ENCODE measurements at places on chromosomes 7 and 10.
A peak's percentile ranks its signal among the peaks of the same experiment; 100 is the strongest.

DNA sequence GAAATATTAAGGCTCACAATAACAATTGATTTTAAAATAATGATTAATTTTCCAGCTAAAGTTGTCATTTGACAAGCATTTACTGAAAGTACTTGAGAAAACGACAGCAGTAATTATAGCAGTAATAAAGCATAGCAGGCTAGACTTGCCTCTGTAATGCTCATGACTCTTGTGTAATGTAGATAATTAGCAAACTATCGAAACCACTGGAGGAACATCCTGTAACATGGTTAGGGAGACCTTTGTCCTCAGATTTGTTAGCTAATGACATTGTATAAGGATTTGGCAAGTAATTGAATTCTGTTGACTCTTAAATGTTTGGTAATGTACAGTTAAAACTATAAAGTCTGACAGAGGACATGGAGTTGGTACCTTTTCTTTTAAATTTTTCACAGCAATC lies 24.8 kb downstream of the ARL4A start:
- no peak for DNase-seq

GRCh38 chr7:94529516-94529915 lies 19.9 kb downstream of the CASD1 start:
- no peak for DNase-seq

DNA sequence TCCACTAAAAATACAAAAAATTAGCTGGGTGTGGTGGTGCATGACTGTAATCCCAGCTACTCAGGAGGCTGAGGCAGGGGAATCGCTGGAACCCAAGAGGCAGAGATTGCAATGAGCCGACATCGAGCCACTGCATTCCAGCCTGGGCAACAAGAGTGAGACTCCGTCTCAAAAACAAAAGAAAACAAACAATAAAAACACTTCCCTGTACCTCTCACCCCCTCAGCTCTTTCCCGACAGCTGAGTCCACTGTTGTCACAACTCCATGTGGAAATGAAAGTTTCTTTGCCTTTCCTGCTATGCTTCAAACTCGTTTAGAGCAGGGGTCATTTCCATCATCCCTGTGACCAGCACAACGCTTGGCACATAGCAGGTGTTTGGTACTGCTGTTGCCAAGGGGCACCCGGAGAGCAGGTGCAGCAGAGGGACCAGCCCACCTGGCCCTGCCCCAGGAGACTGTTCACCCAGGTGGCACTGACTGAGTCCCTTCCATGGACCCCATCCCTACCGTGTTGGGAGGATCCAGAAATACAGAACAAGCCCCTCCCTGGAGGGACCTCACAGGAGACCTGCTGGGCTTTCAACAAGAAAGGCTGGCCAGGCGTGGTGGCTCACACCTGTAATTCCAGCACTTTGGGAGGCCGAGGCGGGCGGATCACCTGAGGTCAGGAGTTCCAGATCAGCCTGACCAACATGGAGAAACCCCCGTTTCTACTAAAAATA lies 4.9 kb downstream of the TMEM130 start:
- DNase-seq: no peak

GRCh38 chr7:28955718-28956607 lies 2.2 kb downstream of the TRIL start:
- DNase-seq: no peak

DNA sequence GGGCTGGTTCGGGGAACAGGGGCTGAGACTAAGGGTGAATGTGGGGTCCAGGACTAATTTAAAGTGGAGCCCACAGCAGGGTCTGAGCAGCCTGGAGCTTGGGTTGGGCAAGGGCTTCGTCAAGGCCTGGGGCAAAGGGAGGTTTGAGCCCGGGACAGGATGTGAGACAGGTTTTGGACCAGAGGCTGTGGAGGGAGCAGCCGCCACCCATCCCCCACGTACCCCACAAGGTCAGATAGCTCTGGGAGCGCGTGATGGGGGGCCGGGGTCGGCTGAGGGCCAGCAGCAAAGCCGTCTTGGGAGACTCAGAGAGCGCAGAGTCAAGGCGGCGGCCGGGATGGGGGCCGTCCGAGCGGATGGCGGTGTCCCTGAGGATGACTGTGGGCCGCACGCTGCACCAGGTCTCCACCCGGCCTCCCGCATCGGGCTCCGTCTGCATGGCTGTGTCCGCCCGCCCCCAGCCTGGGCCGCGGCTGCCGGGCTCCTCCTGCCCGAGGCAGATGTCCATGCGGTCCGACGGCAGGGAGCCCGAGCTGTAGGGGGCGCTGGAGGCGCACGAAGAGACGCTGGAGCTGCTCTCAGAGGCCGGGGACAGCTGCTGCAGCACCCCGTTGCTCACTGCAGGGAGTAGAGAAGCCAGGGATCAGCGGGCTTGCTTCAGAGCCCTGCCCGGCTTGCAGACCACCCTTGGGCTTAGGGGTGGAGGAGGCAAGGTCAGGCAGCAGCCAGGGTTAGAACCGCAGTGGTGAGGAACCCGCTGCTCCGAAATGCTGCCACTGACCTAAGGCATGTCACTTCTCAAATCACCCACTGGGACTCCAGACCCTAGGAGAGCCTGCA lies 12.1 kb downstream of the PDZD7 start:
- DNase-seq: peak; percentile 53

GRCh38 chr10:93469454-93469853 lies 12.7 kb downstream of the MYOF start:
- DNase-seq: no peak

DNA sequence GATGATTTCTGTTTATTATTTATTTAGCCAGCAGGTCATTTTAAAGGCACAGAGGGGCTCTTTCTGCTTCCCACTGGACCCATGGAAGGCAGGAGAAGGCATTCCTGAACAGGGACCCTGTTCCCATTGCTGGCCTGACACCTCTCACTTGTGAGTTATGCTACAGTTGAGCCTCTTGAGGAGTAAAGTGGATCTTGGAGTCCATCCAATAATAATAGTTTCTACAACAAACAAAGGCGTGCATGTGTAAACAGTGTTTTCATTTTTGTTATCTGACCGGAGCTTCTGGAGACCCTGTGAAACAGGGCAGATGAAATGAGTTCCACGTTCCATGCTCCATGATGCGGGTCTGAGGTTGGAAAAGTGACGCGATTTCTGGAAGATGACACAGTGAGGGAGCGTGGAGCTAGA lies 127.3 kb upstream of the HABP2 start:
- no peak for DNase-seq

GRCh38 chr10:132417257-132417910 lies 20.4 kb downstream of the PWWP2B start:
- no peak for DNase-seq

DNA sequence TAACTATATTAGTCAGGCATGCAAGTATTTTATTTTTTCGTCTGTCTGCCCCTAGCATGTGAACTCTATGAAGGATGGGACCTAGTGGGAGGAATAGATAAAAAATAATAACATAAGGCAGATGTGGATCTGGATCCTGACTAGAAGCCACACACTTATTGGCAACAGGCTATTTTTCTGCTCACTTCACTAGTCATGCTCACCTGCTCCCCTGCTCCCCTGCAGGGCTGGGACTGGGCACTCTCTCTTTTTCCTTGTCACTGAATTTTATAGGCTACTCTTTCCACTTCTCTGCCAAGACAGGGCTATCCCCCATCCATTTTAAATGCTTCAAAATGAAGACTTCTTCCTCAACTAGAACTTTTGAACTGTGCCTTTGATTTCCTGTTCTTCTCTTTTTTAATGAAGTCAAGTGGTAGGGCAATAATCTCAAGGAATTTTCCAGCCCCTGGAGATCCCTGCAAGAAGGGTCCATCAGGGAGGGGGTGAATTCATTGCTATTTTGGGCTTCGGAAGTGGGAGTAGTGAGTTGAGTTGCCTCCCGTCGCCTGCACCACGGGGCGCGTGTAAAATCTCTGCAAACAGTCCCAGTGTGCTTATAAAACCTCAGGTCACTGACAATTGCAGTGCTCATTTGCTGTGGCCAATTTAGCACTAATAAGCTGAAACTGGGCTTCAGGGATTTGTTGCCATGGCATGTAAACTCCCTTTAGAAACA lies 156.7 kb upstream of the NPVF start:
- no peak for DNase-seq

GRCh38 chr7:36309301-36309700 lies 80.4 kb upstream of the ANLN start:
- DNase-seq: no peak

GRCh38 chr10:75531571-75532031 lies 100.2 kb downstream of the LRMDA start:
- DNase-seq: no peak

DNA sequence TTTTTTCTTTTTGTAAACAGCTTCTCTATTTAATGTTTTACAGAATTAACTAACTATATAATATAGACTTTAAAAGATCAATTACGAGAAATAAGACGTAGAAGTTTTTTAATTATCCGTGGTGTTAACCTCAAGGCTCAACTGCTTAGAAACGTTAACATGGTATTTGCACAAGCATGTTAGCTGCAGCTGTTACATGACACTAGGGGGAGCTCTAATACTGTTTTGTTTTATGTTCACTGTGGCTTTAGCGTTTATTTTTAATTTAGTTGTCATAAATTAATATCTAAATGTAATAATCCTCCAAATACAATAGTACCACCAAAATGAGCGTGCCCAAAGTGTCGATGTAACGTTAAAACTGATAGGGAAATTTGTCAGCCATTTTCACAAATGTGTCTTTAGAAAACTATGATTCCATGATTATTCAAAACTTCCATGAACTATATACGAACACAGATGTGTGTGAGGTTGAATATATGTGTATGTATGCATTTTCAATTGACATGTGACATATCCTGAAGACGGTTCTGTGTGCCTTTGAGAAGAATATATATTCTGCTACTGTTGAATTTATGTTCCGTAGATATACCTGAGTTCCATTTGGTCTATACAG lies 828.8 kb upstream of the MBL2 start:
- DNase-seq: no peak

GRCh38 chr10:74967911-74968666 lies 141.7 kb downstream of the KAT6B start:
- no peak for DNase-seq

DNA sequence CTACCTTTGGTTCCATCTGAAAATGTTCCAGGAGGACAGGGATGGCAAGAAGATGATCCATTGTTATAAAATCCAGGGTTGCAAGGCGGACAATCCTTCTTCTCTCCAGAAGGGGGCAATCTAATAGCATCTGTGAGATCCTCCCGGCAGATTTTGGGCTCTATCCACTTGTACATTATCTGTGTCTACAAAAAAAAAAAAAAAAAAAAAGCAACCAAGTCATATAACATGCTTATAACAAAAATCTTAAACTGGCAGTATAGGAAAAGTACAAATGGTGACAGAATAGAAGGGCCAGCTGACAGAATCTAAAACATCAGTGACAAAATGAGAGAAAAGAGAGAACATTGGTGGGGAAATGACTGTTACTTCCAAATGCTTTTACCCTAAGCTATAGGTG lies 132.7 kb downstream of the ELAPOR2 start:
- DNase-seq: no peak

DNA sequence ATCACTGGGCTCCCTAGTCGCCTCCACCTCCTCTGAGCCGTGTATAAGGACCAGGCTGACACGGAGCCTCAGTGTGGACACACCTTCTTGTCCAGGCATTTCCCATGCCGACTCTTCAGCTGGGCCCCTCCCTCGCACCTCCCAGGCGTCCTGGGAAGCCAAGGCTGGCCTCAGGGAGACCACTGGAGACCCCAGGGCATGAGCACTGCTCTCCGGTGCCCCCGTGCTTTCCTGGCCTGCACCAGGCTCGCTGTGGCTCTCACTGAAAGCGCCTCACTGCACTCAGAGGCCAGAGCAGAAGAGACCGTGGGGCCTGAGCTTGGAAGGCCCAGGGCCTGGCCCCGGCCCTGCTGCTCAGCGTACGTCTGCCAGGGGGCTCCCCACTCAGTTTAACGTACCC lies 31.4 kb downstream of the LRRC27 start:
- DNase-seq: no peak

DNA sequence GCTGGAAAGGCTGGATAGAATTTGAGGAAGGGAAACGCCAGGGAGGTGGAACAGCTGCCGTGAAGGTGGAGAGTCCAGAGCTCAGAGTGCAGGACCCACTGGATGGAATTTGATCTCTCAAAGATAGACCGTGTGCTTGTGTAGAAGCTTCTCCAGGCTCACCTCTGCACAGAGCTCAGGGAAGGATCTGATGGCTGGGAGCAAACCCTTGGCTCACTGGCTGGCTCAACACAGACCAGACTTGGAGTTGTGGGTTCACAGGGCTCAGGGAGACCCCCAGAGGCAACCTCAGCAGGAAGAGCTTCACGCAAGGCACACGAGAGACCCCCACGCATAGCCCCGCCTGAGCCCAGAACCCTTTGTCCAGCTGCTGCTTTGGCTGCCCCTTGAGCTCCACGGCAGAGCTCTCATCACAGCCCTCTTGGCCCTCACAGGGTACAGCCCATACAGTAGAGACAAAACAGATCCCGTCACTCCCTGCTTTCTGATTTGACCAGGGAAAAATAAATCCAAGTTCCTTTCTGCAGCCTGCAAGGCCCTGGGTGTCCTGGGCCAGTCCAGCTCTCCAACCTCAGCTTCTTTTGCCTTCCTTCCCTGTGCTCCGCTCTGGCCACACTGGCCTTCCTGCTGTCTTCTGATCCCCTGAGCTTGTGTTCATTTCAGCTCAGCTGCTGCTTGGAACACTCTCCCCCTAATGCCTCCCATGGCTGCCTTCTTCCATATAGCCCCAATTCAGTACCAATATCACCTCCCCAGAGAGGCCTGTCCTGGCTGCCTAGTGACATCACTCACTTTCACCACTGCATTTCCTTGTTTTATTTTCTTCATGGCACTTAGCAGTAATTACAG lies 26.3 kb downstream of the GHRHR start:
- no peak for DNase-seq

DNA sequence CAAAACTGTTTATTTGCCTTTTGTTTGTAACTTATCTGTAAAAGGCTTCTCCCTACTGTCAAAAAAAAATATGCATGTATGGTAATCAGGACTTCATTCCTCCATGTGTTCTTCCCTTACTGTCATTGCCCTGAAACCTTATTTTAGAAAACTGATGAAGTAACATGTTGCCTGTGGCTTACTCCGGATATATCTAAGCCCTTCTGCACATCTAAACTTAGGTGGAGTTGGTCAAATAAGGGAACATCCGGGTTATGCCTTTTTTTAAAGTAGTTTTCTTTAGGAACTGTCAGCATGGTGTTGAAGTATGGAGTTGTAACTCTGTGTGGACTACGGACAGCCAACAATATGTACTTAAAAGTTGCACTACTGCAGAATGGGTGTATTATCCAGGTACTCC lies 6.2 kb downstream of the SAR1A start:
- no peak for DNase-seq

DNA sequence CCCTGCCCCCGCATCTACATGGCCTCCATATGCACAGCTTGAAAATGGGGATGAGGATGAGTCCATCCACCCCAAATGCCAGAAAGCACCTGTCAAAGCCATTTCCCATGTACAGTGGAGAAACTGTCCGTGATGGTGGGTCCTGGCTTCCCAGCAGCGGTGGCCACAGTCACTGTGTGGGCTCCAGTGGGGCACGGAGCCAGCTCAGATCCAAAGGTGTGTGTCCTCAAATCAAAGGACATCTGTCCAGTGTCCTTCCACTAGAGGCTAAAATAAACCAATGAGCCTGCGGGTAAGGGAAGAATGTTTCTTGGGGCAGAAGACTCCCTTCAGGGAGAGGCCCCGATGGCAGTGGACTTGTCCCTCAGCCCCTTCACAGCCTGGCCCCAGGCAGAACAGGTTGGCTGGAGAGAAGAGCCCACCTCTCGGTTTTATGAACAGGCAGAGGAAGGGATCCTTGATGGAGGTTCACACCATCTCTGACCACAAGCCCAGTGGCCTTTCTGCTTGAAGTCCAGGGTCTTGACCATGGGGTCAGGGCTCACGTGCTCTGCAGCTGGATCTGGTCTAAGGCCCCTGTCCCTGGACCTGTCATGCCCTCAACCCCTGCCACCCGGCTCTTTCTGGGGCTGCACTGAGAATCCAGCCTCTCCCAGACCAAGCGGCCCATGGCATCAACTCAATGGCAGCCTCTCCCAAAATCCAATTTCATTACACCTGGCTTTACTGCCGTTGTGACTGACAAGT lies 106.9 kb downstream of the TCERG1L start:
- DNase-seq: no peak
